ENCODE measurements at places on chromosomes 4 and X.
A peak's percentile ranks its signal among the peaks of the same experiment; 100 is the strongest.

DNA sequence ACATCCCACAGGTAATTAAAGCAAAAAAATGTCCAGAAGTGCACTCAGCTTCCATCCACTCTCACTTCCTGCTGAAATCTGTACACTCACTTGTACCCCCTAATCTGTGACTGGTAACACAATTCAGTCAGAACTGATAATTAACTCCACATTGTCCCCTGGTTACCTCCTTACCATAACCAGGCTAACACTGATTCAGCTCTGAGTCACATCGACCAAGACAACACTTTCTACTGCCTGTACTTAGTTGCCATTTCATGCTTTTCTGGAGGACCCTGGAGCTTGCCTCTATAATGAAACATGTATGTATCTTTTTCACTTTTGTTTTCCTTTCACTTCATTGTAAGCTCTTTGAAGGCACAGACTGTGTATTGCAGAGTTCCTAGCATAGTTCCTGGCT, 130.9 kb upstream of the GABRG1 start:
- DNase-seq, result peak; percentile 34

DNA sequence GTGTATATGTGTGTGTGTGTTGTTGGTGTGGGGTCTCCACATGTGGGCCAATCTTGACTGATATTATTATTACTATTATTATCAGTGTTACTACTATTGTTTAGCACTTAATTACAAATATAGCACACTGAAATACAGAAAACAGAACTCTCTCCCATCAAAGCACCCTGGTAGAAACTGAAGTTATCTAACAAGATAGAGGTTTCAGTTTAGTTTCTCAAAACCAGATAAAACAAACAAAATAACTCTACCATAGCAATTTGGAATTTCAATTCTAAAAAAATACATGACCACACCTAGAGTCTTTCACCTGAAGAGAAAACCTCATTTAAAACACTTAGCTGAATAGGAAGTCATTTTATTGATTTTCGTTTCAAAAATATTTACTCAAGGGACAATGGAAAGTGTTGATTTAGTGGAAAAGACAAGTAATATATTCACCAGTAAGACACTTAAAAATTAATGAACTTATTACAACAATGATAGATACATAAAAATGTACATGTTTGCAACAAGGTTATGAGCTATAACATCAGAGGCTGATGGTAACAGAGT, 252.3 kb downstream of the PDHA2 start:
- no peak for DNase-seq

DNA sequence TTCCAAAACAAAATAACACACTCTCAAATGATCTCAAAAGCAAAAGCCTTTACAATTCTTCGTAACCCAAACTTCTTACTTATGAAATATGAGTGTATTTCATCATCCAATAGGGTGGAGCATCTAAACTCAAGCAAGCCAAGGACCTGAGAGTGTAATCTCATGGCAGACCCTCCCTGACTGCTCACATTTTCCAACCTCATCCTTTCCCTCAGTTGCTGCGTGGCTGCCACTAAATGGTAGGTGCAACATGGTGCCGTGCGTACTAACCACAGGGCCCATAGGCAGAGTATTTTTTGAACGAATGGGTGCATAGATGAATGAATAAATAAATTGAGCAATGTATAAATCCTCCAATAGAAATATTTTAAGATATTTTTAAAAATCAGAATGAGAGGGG, 45.4 kb downstream of the TTC29 start:
- DNase-seq, result no peak

- DNase-seq, result no peak
These were observed 7.4 kb downstream of the LPAR4 start for GRCh38 chrX:78754917-78755316.

DNA sequence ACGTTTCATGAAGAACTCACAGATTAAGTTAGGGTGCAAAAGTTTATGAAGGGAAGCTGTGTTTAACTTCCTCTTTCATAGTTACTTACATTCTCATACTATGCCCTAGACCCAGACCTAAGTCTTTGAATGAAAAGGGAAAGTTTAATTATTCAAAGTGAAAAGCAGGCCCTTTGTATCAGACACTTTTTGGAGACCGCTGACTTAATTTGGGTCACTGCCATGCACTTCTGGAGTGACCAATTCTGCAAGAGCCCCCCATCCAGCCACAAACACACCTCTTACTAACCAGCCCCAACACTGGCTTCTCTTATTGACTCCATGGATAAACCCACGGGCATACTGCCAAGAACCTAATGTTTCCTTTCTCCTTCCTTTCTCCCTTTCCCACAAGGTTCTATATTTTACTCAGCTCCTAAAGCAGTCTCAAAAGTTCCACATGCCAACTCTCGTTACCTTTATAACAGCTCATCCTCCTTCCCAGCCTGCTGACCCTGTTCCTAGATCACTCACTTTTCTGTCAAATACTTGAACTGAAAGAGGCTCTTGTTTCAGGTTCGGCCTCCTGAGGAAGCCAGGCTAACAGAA, 34.5 kb downstream of the ABCE1 start:
- DNase-seq, result no peak

GRCh38 chr4:148857973-148858534, 415.8 kb upstream of the NR3C2 start:
- no peak for DNase-seq

- DNase-seq, result no peak
These were observed 296.3 kb upstream of the ATOH1 start for GRCh38 chr4:93532234-93532633.

DNA sequence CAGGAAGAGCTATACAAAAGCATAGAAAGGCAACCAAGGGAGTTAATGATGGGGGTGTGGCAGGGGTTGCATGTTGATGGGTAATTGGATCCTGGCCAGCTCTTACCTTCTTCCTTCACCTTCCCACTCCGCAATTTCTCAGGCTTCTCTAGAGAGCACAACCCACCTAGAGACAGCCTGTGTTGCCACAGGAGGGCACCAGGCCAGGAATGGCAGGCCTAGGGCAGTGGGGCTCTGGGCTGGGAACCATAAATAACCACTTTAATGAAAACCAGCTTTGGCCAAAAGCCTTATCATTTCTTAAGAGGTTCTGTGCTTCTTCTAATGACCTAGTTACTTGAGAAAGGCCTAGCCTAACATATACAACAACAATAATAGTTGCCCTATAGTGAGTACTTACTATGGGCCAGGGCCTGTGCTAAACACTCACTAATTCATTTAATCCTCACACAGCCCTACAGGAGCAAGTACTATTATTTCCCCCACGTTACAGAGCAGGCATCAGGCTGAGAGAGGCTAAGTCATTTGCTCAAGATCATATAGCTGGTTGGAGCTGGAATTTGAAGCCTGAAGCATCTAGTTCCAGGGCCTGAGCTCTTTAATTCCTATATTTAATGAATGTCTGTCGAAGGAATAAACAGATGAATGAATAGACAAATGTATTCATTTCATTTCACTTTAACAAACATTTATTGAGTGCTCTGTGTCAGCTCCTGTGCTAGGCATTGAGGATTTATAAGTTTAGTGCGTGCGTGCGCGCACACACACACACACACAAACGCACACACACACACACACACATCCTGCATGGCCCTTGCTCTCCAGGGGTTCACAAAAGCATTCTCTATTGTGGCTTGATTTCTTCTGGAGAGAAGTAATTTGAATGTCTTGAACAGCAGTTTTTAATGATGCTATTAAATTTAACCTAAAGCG, 66.8 kb downstream of the RTL9 start:
- DNase-seq, result no peak

- DNase-seq, result no peak
These were observed 53.8 kb downstream of the RAP1GDS1 start for GRCh38 chr4:98314791-98315565.

- no peak for DNase-seq
These were observed 66.6 kb downstream of the BANK1 start for GRCh38 chr4:101857176-101857575.

DNA sequence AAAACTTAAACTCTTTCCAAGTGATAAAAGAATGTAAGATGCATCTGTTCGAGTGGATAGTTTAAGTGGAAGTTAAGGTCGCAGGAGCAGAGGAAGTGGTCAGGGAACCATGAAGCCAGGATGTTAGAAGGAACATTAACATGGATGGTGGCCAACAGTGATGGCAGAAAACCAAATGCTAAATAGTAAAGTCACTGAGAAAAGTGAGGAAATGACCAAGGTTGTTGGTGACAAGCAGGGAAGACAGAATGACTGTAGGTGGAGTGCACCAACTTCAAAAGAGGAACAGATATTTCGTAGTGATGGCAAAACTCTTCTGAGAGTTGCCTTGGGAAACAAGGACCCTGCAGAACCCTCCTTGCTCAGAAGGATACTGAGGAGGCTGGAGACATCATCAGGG, 226.2 kb downstream of the PALLD start:
- DNase-seq, result no peak

GRCh38 chr4:144663834-144664475, 18.0 kb downstream of the HHIP start:
- DNase-seq, result no peak

- DNase-seq, result peak; percentile 45
These were observed 73.6 kb upstream of the RBMX start for GRCh38 chrX:136953867-136954787.

DNA sequence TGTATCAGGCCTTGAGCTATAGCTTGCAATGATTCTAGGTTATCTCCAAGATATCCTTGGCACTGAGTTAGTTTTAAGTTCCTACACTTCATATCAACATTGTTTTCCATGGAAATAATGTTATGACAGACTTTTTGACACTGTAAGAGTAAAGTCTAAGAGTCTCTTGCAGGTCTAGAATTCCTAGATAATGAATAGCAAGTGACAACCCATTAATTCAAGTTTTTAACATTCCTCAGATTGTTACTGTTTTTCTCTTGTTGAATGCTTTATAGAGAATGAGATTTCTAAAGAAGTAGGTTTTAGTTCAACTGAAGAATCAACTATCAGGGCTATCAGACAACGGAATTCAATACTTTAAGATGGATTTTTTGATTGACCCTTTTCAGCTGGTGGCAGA, 276.1 kb downstream of the PPP3CA start:
- no peak for DNase-seq

GRCh38 chrX:72030431-72030830, 101.3 kb downstream of the RTL5 start:
- no peak for DNase-seq

DNA sequence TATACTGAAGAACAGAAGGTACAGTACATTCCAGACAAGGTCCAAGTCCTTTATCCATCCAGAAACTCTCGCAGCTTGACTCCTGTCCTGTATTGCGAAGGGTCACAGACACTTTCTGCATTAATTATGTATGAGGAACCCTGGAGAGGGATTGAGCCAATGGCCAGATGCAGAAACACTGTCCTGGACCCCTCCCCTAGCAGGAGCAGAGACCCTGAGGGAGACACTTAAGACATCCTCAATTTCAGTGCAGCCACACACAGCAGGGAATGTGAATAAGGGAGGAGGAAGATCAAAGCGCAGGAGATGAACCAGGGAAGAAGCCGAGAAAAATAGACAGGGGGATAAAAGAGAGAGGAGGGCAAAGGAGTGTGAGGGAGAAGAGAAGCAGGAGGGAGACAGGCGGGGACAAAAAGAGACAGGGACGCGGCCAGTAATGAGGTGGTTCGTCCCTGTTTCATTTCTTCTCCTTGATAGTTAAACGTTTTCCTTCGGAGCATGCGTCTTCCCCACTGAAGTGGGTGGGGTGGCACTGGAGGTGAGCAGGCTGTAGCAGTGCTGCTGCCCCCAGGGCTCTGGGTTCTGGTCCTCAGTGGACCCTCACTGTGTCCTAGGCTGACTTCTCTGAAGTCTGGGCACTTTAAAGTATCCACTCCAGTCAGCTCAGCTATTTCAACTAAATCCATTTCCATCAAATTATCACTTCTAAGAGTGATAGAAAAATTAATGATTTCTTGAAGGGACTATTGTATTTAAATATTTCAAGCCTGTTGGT, 356.4 kb upstream of the NOCT start:
- DNase-seq, result no peak

DNA sequence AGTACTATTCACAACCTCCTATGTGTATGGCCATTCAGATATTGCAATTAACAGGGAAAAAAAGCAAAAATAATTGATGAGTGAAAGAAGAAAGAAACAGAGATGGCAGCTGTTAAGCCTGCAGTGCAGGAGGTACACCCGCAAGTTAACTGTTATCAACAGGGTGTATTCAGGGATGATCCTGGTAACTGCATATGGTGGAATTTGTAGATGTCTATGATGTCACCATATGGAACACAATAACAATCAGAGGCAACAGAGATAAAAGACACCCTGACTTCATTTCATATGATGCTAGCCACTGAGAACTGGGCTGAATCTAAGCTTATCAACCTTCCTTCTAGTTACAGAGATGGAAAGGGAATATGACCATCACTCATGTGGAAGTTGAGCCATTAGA, 96.5 kb downstream of the PDGFC start:
- DNase-seq, result no peak

- DNase-seq, result no peak
These were observed 50.8 kb upstream of the NAF1 start for GRCh38 chr4:163217505-163217904.

- peak; percentile 17 for DNase-seq
These were observed 43.5 kb downstream of the NUDT9 start for GRCh38 chr4:87465739-87466366.

DNA sequence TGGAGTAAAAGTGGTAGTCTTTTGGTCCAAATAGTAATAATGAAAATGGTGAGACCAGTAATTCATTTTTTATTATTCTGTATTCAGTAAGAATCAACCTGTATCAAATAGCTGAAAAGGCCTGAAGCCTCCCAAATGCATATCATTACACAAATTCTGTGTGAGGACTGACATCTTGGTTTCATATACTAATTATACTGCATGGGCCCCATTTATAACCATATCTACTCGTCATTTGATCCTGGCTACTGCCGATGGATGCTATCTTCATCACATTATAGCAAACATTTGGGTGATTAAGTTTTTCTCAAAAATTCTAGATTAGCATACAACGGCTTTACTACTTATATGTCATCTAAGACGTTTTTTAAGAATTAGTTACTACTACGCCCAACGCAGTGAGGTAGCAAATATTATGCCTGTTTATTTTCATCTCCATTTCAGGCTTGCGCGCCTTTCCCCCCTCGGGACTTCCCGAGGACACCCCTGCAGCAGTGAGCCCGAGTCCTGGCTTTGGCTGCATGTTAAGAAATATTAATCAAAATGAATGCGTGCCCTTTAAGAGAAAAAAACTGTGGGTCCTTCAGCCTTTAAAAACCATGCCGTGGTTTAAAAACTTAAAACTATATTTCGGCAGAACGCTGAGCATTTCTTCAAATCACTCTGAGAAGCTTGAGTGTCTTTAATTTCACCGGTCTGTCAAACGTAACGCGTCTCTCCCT, 814 bp upstream of the MMAA start:
- DNase-seq, result no peak

GRCh38 chr4:137960371-137961050, 281.6 kb downstream of the SLC7A11 start:
- peak; percentile 45 for DNase-seq

DNA sequence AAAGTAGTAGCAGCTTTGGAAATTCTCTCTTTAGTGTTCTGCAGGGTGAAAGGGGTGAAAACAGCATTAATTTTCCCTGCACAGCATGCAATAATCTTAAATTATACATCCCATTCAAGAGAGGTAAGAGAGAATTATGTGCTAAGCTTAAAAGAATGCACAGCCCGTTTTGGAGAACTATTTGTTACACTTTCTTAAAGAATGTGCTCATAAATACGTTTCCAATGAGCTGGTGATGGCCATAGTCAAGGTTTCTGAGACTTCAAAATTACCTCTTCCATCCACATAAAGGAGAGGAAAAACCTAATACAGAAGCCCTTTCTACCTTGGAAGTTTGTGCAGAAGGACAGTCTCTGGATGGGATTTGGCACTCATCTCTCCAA, 766.7 kb upstream of the TENM3 start:
- no peak for DNase-seq
